ENCODE measurements at places on chromosomes 2 and 18. TPM values are rescaled to one million over a fixed set of nuclear protein-coding genes. Genes with fewer than 3 reads are reported as not detected.

TLX2 gene
- total RNA-seq, result not detected

CIDEA gene
- total RNA-seq, result 584 TPM

EPHA4 gene
- 18.5 TPM for total RNA-seq

TCF7L1 gene
- total RNA-seq, result 4.0 TPM

ESPNL gene
- total RNA-seq, result 0.24 TPM

ZNF892 gene
- 7.9 TPM for total RNA-seq

ZNF804A gene
- 0.79 TPM for total RNA-seq

CHRND gene
- not detected for total RNA-seq

CETN1 gene
- not detected for total RNA-seq

REG3A gene
- not detected for total RNA-seq

UGT1A10 gene
- total RNA-seq, result not detected

MROH2A gene
- total RNA-seq, result not detected

CTAGE1 gene
- not detected for total RNA-seq

IL36B gene
- total RNA-seq, result not detected

TRABD2A gene
- 5.4 TPM for total RNA-seq

SFXN5 gene
- 15.6 TPM for total RNA-seq

SEPTIN10 gene
- total RNA-seq, result 116 TPM

UGT1A6 gene
- total RNA-seq, result not detected

WDR33 gene
- 25.8 TPM for total RNA-seq

CFAP65 gene
- not detected for total RNA-seq

MC2R gene
- not detected for total RNA-seq

XDH gene
- not detected for total RNA-seq

RESP18 gene
- not detected for total RNA-seq

LRRFIP1 gene
- 126 TPM for total RNA-seq

SLC4A3 gene
- 5.2 TPM for total RNA-seq

UGT1A1 gene
- not detected for total RNA-seq

LOXHD1 gene
- 4.9 TPM for total RNA-seq

ZNF385B gene
- 0.74 TPM for total RNA-seq

SERPINB12 gene
- total RNA-seq, result not detected

Measured in omental fat pad (tissue), 4 donors.